ENCODE measurements at places on chromosomes 4 and X.

DNA sequence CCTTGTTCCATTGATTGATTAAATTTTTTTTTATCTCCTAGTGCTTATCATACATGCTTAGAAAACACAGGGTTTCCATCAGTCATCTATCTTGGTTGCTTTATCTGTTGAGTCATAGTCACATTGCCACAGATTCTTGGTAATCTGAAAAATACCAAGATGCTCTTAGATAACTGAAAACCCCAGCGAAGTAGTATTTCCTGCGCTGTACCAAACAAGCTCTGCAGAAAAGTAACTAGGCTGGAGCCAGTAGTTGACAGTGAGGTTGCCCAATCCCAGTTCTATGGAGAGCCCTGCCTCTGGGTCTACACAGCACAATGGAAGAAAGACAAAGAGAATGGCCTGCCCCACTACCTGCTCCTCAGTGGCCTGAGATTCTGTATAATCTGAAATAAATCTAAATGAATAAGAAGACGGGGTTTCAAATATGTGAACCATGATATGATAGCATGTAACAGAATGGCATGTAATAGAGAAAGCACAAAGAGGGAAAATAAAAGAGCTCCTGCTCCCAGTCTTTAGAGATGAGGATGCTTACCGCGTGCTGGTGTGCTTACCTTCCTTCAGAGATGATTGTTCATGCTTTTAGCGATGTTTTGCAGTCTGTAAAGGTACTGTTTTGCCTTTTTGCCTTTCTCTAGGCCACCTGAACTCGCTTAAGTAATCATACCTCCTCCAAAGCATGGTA lies 55.3 kb upstream of the RAPGEF2 start:
- DNase-seq = no peak

DNA sequence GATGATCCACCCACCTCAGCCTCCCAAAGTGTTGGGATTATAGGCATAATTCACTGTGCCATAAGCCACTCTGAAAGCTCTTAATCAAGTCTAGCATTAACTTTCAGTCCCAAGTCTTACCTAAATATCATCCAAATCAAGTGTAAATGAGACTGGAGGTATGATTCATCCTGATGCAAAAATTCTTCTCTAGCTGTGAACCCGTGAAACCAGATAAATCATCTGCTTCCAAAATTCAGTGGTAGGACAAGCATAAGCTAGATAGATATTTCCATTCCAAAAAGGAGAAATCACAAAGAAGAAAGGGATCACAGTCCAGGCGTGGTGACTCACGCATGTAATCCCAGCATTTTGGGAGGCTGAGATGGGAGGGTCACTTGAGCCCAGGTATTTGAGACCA lies 8.8 kb upstream of the TBC1D25 start:
- DNase-seq = no peak

DNA sequence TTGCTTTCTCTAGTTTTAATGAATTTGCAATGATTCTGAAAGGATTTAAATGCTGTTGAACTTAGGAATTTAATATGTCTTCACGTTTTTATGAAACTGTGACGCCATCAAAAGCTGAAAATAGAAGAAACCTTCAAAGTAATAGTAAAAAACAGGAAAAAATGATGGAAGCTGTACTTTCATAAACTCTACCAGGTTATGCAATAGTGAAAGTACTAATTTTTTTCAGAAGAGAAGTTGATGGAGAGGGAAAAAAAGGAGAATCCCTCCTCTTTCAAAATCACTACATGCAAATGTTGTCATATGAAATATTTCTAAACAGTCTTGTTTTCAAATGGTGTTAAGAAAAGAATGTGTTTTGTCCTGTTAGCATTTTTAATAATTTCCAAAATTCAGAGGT lies 73.6 kb downstream of the ZNF330 start:
- DNase-seq = no peak

GRCh38 chr4:137414802-137415201 lies 117.5 kb downstream of the PCDH18 start:
- DNase-seq = no peak

GRCh38 chr4:169013396-169013795 lies 3.3 kb upstream of the CBR4 start:
- no peak for DNase-seq

DNA sequence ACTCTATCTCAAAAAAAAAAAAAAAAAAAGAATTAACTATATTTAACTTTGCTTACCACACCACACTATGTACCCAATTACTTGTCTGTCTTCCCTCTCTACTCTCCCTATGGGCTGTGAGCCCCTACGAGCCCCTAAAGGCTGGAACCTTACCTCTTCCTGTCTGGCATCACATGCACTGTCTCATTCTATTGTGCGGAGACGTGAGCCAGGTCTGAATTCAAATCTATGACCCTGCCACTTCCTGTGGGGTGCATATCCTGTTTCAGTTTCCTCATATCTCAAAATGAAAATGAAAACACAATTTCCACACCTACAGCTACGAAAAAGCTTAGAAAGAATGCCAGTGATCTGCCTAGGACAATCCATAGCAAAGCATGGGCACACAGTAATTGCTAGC lies 42.9 kb upstream of the HS3ST1 start:
- peak; percentile 19 for DNase-seq

- DNase-seq = no peak
Observed at GRCh38 chr4:39102297-39102696, 40.3 kb downstream of the KLHL5 start.

DNA sequence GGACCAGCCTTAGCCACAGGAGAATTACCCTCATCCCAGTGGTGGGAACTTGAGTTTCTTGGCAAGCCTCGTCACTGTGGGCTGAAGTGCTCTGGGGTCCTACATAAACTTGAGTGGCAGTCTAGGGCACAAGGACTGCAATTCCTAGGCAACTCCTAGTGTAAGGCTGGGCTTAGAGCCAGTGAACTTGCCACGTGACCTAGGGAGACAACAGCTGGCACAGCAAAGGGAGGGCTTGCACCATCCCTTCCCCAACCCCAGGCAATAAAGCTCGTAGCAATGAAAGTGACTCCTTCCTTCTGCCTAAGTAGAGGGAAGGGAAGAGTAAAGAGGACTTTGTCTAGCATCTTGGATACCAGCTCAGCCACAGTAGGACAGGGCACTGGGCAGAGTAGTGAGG lies 81.8 kb downstream of the TEX11 start:
- no peak for DNase-seq

DNA sequence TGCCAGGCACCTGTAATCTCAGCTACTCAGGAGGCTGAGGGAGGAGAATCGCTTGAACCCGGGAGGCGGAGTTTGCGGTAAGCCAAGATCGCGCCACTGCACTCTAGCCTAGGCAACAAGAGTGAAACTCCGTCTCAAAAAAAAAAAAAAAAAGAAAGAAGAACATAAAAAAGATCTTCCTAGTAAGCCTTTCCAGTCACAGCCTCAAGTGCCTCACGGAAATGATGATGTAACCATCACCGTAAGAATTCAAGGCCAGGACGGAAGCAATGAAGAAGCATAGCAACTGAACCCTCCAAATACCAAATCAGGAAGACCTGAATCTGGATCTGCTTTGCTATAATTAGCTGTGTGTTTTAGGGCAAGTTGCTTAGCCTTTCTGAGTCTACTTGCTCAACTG lies 28.8 kb downstream of the RBM47 start:
- DNase-seq = no peak

GRCh38 chr4:173051716-173052115 lies 116.9 kb upstream of the GALNT7 start:
- no peak for DNase-seq

DNA sequence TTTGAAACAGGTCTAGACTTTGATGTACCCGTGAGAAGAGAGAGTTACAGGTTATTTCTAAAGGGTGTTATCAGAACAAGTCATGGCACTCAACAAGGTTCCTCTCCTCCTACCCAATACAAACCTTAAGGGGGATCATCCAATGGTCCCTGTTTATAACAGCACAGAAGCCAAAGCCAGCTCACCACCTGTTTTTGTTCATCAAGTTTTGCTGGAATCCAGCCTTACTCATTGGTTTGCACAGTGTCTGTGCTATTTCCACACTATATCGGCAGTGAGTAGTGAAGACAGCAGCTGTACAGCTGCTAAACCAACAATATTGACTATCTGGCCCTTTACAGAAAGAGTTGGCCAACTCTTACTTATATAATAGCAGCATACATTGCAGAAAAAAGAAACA lies 262.1 kb upstream of the STS start:
- no peak for DNase-seq

DNA sequence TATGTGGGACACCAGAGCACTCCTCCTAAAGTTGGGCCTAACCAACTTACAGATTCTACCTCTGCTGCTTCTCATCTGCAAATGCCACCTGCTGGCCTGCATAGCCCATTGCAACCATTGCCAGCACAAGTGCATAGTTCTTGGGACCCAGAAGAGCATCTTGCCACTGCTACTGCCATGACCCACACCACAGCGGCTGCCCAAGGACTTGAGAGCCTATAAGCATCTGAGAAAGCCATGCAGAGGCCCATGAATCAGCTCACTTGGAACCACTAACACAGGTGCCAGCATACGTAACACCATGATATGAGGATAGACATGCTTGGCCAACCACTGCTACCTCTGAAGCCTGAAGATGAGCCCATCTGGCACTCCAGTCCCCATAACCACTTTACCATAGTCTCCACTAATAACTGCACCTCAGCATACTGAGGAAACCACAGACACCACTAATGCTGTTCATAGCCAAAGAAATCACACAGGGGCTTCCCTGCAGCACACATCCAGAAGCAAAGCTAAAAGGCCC lies 258.1 kb upstream of the AGTR2 start:
- DNase-seq = no peak

DNA sequence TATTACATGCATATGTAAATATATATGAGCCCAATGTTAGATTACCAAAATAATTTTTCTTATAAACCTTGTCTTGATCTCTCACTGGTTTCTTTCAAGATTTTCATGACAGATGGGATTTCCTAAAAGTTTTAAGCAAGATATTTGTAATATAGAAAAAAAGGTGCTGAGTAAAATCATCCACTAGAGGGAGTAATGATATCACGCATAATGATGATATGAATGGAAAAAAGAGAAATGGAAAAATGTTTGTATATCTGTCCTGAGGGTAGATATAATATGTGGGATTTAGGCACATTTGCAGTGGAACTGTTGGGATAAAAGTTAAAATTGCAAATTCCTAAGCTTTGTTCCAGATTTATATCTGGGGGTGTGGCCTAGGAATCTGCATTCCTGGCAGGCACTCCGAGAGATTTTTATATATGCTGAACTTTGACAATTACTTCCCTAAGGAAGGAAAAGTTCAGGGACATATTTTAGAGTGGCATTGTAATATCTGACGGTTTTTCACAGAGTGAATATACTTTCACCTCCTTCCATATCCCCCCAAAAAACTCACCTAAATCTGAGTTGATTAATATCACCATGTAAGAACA lies 60.5 kb downstream of the TMA16 start:
- no peak for DNase-seq

- no peak for DNase-seq
Observed at GRCh38 chrX:23372220-23372902, 37.7 kb downstream of the PTCHD1 start.

- no peak for DNase-seq
Observed at GRCh38 chr4:180152831-180153230, 2090.4 kb upstream of the TENM3 start.

GRCh38 chr4:128812442-128813235 lies 3.1 kb downstream of the JADE1 start:
- DNase-seq = peak; percentile 15

DNA sequence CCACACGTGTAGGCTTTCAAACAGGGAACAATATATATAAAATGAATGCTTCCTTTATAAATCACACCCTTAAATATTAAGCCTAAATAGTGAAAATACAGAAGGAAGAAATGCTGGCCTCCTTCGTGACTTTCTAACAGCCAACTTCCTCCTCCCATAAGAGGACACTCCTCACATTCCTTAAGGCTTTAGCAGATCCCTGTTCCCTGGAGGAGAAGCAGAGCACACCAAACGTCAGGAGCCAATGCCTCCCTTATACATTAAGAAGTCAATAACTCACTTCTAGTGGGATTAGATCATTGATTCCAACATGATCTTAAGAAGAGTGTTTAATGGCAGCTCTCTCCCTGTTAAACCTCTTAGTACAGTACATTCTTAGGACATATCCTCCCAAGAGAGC lies 108.4 kb upstream of the FAM241A start:
- DNase-seq = no peak

DNA sequence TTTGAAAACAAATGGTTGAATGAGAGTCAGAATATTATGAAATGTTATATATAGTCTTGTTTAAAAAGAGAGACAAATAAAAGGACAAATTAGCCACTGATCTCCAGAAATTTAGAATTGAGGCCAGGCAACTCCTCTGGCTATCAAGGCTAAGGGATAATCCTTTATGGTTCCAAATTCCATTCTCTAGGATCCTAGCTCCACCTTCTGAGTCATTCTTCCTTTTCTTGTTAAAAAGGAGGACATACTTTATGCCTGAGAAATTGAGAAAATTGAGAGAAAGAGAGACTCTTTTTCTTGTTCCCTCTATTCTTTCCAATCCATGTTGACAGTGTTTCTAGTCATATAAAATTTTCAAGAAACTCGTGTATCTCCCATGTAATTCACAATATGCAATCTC lies 1299.5 kb downstream of the FSTL5 start:
- no peak for DNase-seq

DNA sequence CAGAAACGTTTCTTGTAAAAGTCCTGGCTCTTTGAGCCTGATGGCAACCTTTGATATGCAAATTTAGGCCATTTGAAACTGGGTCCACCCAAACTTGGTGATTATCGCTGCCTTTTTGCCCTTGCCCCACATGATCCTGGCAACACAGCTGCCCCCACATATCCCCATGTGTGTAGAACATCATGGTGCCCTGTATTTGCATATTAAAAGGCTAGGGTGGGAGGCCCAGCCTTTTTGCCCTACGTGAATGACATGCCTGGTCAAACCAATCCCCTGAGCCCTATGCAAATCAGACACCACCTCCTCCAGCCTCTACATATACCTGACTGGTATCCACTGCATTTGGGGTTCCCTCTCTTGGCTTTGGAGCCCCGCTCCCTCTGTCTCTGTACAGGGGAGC lies 202.4 kb downstream of the MAB21L2 start:
- DNase-seq = no peak

- no peak for DNase-seq
Observed at GRCh38 chr4:123891881-123892280, 495.3 kb downstream of the SPRY1 start.

DNA sequence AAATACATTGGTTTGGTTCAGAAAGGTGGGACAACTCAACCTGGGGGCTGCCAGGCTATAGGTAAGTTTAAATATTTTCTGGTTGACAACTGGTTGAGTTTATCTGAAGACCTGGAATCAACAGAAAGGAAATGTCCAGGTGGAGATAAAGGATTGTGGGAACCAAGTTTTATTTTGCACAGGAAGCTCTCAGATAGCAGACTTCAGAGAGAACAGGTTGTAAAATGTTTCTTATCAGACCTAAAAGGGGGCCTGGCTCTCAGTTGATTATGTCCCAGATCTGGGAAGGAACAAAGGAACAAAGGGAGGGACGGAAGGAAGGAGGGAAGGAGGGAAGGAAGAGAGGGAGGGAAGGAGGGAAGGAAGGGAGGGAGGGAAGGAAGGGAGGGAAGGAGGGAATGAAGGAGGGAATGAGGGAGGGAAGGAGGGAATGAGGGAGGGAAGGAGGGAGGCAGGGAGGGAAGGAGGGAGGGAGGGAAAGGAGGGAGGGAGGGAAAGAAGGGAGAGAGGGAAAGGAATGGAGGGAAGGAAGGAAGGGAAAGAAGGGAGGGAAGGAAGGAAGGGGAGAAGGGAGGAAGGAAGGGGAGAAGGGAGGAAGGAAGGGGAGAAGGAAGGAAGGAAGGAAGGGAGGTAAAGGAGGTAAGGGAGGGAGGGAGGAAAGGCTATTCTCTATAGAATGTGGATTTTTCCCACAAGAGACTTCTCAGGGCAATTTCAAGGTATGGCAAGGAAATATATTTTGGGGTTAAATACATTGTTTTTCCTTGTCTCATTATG lies 186.7 kb downstream of the DHRSX start:
- DNase-seq = no peak

- DNase-seq = no peak
Observed at GRCh38 chrX:37912304-37912703, 64.9 kb upstream of the DYNLT3 start.
